ENCODE measurements at places on chromosomes 13 and 19.
A peak's percentile ranks its signal among the peaks of the same experiment; 100 is the strongest.

- DNase-seq = peak; percentile 83
These were observed 16.1 kb upstream of the USP29 start for GRCh38 chr19:57103573-57104277.

GRCh38 chr19:6087074-6087571, 23.2 kb downstream of the RFX2 start:
- DNase-seq = no peak

- no peak for DNase-seq
These were observed 7.2 kb downstream of the ATP8A2 start for GRCh38 chr13:25379011-25379410.

GRCh38 chr19:38690832-38691231, 43.4 kb downstream of the ACTN4 start:
- no peak for DNase-seq

DNA sequence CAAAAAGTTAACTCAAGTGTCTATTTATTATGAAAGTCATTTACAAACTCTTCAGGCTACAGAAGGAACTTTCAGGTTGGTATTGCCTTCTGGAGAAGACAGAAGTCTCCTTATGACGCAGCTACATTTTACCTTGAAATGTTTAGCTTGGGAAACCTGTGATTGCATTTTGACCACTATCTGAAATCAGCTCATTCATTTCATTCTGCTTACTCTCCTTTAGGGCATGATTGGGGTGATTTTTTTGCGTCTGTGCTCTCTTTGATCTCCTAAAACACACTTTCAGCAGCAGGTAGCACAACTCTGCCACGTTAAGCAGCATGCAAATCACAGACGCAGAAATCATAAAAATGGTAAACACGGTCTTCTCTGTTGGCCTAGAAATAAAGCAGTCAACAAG, 9.6 kb downstream of the GJB6 start:
- no peak for DNase-seq

All from AG08395 (cell line).